ENCODE measurements at places on chromosomes 13 and 19. TPM values are rescaled to one million over a fixed set of nuclear protein-coding genes. Genes with fewer than 3 reads are reported as not detected.

Gene TSHZ3
- not detected for total RNA-seq

Gene PGPEP1
- 42.0 TPM for total RNA-seq

- DNase-seq: no peak
These were observed 4.6 kb upstream of the TSHZ3 start for GRCh38 chr19:31353833-31354232.

DNA sequence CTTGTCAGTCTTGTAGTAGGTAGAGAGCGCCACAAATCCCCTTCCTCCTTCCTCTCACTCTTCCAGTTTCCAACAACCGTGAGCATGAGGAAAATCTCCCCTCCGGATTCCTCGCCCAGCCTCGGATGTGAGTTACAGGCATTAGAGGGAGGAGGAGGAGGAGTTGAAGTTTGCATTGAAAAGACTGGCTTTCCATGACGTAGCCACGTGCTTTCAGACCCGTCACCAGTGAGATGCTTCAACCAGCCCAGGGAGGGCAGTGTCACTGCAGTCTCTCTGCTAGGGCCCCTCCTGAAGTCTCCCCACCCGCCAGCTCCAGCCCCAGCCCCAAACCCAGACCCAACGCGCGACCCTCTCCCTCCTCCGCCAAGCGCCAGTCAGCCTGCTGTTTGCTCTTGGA is 442 bp upstream of the FGF14 start:
- DNase-seq: no peak

GRCh38 chr19:8025316-8025715 is 19.9 kb upstream of the ELAVL1 start:
- no peak for DNase-seq

DNA sequence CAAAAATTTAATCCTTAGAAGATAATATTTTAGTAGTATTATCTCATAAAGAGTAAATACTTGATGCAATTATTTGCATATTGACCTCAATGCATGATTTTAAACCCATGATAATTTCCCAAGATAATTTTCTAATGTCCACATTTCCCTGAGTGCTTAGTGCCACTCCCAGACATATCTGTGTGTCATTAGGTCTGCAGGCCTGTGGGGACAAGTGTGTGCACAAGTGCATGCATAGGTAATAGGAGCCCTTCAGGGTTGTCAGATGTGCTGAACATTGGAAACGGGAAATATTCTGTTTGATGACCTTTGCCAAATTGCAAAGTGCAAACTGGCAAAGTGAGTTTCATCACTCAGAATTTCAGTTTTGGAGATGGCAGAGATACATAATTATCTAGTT is 369.9 kb downstream of the KLF5 start:
- DNase-seq: no peak
